ENCODE measurements at places on chromosomes 3 and 15.

- no peak for DNase-seq
Observed at GRCh38 chr15:29142129-29142747, 127.4 kb downstream of the NSMCE3 start.

DNA sequence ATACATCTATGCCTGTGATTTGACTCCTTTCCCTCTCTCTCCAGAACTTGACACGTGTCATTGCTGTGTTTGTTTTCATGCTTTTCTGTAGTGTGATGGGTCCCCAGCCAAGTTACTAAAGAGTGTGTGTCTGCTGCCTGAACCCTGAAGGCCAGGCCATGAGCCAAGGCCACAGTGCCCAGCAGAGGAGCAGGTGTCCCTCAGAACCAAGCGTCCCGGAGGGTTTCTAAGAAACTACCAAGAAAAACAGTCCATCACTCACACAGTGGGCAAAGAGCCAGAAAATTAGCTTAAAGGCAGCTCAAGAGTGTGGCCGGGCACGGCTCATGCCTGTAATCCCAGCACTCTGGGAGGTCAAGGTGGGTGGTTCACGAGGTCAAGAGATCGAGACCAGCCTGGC, 35.2 kb downstream of the FBXO45 start:
- DNase-seq = no peak

GRCh38 chr3:52694528-52695189, 8.8 kb downstream of the GNL3 start:
- no peak for DNase-seq

DNA sequence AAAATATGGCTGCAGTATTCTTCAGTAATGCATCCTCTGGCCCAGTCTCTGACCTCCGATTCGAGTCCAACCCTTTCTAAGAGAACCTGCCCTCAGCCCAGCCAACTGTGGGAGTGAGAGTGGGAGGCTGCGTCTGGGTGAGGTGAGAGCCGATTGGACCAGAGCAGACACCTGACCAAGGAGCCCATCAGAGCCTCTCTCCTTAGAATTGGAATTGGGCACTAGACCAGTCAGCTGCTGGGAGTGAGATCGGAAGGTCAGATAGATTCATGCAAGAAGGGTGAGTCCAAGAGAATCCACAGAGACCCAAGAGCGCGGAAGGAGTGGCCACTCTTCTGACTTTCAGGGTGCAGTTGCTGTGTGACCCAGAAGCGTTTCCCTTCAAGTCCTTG, 10.2 kb downstream of the RASL12 start:
- DNase-seq = no peak

DNA sequence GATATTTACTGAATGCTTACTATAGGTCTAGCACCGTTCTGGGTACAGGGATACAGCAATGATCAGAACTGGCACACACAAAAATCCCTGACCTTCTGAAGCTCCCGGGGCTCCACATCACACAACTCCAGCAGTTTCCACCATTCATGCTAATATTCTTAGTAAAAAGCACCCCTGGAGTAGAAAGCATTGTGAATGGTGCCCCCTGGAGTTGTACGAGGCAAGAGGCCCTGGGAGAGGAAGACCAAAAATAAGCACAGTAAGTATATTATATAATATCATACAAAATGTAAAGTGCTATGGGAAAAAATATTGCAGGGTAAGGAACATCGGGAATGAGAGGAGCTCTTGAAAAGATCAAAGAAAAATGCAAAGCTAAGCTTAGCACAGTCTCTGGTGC, 790 bp upstream of the SRGAP3 start:
- no peak for DNase-seq

DNA sequence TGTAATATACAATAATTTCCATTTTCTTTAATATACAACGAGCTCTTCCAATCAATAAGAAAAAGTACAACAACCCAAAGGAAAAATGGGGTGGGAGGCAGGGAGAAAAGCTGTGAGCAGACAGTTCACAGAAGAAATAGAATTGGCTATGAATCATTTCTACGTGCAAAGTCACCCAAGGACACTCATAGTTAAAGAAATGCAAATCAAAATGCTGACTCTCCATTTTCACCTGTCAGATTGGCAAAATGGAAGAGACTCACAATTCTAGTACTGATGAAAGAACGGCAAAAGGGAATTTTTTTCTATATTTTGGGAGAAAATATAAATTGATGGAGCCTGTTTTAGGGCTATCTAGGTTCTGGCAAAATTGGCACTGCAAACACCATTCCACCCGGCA, 116.3 kb upstream of the MEF2A start:
- no peak for DNase-seq

DNA sequence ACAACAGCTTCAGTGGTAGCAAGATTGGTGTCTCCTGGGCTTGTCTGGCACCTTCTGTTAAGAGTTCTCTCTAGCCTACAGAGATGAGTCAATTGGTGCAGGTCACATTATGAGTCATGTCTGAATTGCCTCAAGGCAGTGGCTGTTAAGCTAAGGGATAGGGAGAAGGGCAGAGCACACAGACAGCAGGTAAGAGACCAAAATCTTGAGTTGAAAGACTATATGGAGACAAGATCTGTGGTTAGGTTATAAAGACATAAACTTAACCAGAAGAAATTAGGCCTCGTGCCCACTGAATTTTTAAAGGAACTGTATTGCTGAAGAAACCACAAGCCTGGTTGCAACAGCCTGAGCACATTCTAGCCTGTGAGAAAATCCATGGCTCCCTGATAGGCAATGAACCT, 19.2 kb upstream of the KPNA1 start:
- peak; percentile 42 for DNase-seq

DNA sequence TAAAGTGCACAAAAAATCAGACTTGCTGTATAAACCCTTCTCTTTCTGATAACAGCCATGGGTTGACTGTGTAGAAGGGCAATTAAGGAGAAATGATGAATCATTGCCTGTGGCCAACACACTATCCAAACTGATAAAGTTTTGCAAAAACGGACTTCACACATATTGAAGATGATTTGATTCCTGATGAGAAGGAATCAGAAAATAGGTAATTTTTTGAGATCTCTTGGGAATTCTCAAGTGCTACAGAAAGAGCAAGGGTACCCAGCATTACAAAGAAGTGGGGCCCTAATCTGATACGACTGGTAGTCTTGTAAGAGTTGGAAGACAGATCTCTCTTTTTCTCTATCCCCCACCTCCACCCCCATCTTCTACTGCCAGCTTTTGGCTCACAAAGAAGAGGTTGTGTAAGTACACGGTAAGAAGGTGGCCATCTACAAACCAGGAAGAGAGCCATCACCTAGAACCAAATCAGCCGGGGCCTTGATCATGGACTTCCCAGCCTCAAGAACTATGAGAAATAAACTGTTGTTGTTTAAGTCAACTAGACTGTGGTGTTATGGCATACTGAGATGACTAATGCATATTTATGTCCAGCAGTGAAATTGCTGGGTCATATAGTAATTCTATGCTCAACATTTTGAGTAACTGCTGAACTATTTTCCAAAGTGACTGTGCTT, 254.7 kb downstream of the EDEM1 start:
- DNase-seq = no peak

- DNase-seq = peak; percentile 85
Observed at GRCh38 chr3:170809007-170809974, 60.7 kb downstream of the RPL22L1 start.

DNA sequence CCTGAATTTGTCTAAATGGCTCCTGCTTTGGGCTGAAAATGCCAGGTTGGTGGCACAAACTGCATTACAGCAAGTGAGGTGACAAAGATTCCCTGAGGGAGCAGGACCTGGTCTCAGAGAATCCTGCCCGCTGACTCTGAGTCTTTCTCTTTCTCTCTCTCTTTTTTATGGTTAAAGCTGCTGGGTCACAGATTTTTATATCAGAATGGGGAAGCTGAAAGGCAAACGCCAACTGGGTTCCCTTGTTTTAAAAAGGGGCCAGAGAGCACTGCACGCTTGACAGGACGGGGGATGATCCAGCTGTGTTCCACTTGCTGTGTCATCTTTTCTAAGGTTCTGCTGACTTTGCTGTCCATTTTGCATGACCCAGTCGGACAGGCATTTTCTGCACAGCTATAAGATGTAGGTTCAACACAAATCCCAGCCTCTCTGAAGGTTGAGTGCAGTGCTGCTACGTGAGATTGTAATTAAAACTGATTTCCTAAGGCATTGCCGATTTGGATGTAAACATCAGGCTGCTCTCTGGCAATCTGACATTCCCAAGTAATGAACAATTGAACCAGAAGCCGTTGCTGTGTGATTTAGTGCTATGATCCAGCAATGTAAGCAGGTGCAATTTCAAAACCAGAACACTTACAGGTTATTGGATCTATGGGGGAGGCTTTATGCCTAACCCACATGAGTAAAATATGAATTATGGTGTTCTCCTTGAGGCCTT, 25.8 kb downstream of the ARHGEF3 start:
- DNase-seq = no peak

- peak; percentile 35 for DNase-seq
Observed at GRCh38 chr3:130948001-130948773, 54.3 kb downstream of the ATP2C1 start.

DNA sequence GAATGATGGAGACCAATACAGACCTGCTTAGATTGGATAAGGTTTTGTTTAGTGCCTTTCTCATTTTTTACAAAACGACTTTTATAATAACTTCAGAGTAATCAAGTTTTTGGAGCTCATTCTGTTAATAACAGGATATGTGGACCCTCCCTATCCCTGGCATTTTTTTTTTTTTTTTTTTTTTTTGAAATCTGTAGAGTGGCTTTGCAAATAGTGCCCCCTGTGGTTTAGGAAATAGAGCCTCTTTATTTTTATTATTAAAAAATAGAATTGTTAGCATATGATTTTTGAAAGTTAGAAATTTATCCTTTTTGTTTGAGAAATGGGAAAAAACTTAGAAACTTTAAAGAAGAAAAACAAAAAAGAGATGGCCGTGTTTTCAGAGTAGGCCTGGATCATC, 11.4 kb downstream of the SKIL start:
- no peak for DNase-seq

GRCh38 chr15:92745845-92746271, 90.3 kb upstream of the FAM174B start:
- no peak for DNase-seq

GRCh38 chr3:82824491-82824890, 1063.0 kb upstream of the GBE1 start:
- DNase-seq = no peak

- peak; percentile 48 for DNase-seq
Observed at GRCh38 chr3:71309886-71310285, 273.6 kb downstream of the FOXP1 start.

DNA sequence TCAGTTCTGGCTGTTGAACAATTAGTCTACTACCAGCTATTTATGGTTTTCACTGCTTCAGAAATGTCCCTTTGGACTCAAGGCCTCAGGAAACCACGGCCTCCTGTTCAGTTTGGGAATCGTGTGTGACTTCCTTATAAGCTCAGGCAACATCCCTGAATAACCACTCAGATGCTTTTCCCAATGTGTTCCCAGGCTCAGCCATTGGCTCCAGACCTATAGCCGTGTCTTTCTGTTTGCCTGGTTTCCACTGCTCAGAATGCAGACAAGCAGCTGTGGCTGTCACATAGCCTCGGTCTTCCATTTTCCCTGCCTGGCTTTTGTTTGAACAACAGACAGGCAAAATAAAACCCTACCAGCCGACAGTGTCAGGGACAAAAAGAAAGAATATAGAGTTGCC, 63.2 kb upstream of the ATP2B2 start:
- DNase-seq = no peak

- peak; percentile 81 for DNase-seq
Observed at GRCh38 chr15:63038926-63039673, 3.4 kb upstream of the TPM1 start.

Measured in cardiac fibroblast (primary cell).